Activated T-cell treated with anti-CD3 and anti-CD28 coated beads for 4 hours (primary cell): ENCODE measurements at places on chromosomes 16 and 17.

GRCh38 chr16:11140098-11140375 lies 116.0 kb downstream of the SOCS1 start:
- no peak for DNase-seq

DNA sequence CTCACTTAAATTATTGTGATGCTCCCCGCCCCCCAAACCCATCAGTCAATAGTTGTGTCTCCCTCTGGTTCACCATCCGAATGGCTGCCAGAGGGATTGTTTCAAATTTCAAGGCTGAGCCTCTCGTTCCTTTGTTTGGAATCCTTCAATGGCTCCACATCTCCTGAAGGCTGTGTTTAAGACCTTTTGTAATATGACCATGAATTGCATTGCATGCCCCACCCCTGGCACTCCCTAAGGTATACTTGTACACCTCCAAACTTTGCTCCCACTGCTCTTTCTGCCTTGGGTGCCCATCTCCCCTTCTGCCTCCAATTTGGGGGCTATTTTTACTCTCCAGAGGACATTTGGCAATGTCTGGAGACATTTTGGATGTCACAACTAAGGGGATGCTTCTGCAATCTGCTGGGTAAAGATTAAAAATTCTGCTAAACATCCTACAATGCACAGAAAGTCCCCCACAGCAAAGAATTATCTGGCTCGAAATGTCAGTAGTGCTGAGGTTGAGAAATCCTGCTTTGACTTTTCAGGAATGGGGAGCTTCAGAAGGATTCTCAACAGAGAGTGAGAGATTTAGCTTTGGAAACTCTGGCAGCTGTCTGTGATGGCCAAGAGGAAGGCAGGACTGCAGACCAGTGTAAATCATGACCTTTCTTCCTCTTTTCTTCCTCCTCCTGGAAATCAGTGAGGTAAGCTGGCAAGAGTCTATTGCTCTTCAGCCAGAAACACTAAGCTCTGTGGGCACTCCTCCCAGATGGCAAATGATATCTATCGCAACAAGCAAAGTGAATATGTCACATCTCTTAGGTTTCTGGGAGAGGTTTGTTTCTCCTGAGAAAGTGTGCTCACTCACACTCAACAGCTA lies 8.7 kb upstream of the IL4R start:
- DNase-seq, result no peak

GRCh38 chr16:15054357-15055140 lies 1.3 kb downstream of the NTAN1 start:
- no peak for DNase-seq

- DNase-seq, result no peak
These were observed 115.1 kb downstream of the HIC1 start for GRCh38 chr17:2170023-2170422.

DNA sequence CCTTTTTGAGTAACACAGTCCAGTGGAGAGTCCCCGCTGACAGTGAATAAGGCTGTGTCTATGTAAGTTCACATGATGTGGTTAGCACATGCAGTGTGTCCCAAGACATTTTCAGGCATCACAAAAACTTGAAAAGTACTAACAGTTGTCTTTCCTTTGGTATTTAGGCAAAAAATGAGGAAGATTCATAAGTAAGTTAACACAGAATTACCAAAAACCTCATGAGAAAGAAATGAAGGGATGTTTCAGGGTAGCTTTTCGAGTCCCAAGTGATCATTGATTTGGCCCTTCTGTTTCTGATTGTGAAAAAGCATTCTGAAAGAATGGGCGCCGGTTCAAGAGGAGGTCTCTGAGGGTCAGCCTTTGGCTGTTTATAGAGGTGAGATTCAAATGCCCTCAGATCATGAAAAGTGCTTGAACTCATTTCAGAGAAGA lies 529 bp upstream of the ASPA start:
- no peak for DNase-seq

DNA sequence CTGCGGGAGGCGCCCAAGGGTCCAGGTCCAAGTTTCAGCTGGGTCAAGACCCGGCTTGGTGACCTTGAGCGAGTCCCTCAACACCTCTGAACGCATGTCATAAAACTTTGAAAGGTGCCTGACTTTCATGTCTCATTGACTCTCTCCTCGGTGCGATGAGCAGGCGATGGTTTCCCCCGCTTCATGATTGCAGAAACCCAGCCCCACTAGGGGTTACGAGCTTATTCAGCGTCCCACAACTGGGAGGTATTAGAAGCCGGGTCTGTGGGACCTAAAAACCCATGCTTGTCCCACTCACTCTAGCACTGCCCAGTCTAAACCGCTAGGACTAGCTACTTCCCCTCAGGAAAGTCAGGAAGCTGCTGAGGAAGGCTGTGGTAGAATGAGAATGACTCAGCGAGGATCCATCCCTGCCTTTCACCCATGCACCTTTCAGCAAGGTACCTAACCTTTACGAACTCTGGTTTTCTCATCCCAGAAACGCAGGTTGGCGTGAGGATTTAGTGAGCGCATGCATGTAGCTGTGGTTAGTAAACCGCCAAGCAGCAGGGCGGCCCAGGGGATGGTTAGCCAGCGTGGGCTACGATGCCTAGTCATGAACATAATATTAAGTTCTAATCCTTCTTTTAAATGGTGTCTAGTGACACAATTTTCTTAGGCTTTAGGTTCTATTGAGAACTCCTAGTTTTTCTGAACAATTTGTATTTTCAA lies 26.2 kb upstream of the RFFL start:
- peak; percentile 21 for DNase-seq
